ENCODE measurements at places on chromosomes 4 and X.

- no peak for DNase-seq
These were observed 77.1 kb upstream of the LSM6 start for GRCh38 chr4:146098397-146098796.

DNA sequence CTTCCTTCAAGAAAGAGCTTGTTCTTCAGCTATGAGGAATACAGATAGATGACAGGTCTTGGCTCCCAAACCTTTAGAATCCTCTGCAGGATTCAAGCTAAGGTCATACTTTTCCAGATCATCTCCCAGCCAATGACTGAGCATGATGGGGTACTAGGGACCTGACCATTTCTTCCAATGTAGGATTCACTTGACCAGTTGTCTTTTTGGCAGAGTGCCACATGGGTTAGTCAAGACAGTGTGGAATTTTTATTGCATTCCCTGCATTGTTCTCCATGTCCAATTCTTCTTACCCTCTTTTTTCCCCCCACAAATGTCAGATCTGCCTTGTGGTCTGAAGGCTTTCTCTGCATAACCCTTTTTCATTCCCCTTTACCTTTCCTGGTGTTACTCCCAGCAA is 99.5 kb downstream of the CCSER1 start:
- no peak for DNase-seq

- DNase-seq: no peak
These were observed 1.9 kb downstream of the TBL1X start for GRCh38 chrX:9466736-9467135.

DNA sequence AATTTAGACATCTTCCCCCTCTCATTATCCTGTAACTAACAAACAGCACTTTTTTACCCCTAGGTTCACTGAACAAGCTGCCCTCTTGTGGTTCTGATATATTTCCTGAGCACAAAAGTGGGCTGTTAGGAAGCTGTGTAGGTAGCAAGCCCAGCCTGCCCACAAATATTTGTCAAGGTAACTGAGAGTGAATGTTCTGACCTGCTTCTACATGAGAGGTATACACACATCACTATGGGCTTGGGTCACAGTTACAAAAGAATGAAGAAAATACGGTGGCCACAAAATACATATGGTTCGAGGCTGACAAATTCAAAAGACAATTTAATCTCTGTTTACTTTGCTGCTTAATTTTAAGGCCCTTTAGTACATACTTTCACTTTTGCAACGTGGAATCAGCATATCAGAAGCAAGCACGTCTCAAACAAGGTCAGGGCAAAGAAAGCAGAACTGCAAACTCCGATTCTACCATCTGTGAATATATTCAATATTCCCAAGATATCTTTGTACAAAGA is 78.7 kb downstream of the RBM47 start:
- DNase-seq: peak; percentile 77

DNA sequence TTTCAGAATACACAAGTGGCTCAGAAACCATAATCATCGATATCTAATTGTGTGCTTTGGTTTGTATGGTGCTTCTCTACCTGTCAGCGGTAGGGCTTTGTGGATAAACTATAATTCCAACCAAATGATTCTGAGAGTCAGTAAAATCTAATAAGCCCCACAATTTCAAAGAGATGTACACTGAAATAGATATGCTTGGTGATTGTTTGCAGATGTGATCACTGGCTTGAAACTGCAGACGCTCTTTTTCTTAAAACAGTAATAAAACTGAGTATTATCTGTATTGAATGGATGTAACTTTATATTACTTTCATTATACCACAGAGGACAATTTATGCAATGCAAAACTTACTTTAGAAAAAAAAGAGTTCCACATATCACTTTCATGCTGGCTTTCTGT is 198.8 kb upstream of the ANXA10 start:
- DNase-seq: no peak

- no peak for DNase-seq
These were observed 297.7 kb upstream of the DIAPH2 start for GRCh38 chrX:96386981-96387380.

DNA sequence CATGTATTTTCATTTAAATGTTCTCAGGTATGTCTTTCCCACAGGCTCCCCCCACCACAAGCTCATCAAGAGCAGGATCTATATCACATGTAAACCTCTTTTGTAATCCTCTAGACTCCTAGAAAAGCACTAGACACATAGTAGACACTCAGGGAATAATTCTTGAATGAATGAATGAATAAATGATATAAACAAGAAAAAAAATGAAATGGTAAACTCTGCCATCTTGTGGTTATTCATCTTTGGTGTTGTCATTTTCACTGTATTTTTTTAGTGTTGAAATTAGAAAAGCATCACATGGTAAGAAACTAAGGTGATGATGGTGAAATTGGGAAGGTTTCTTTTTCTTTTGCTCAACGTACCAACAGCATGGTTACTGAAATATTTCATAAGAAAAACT is 34.2 kb upstream of the C1GALT1C1 start:
- DNase-seq: peak; percentile 43

- DNase-seq: no peak
These were observed 517 bp downstream of the LEF1 start for GRCh38 chr4:108168160-108168670.

DNA sequence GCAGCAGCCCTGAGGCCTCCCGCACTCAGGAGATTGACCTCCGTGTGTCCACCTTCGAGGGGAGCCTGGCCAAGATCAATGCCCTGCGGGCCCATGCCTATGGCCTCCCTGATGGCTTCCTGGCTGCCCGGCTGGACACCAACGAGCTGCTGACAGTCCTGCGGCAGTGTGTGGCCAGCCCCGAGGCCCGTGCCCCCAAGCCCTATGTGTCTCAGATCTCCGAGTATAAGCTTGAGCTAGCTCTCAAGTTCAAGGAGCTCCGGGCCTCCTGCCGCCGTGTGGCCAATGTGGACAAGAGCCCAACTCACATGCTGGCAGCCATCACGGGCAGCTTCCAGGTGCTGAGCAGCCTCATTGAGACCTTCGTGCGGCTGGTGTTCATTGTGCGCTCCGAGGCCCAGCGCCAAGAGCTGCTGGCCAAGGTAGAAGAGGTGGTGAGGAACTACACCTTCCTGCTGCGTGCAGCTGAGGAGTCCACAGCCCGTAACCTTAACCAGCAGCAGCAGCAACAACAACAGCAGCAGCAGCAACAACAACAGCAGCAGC is 25.5 kb upstream of the PRPS1 start:
- no peak for DNase-seq

GRCh38 chrX:78548012-78548411 is 111.1 kb downstream of the RTL3 start:
- peak; percentile 90 for DNase-seq

GRCh38 chr4:88283661-88284438 is 511 bp downstream of the PPM1K start:
- no peak for DNase-seq

DNA sequence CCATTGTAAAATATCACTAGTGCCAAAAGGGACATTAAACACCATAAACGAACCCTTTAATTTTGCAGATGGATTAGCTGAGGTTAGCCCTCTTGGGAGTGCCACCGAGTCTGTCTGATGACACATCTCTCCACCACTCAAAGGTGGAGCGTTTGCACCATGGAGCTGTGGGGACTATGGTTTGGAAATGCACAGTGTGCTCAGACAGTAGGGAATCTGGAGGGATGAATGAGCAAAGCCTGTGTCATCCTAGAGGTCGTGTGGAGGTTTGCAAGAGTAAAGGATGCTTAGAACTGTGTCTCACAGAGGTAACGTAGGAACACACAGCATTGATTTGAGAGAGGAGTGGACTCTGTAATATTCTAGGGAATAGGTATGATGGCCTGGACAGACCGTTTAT is 93.7 kb downstream of the CLNK start:
- peak; percentile 86 for DNase-seq

GRCh38 chrX:11407331-11408108 is 114.3 kb downstream of the AMELX start:
- DNase-seq: peak; percentile 21

DNA sequence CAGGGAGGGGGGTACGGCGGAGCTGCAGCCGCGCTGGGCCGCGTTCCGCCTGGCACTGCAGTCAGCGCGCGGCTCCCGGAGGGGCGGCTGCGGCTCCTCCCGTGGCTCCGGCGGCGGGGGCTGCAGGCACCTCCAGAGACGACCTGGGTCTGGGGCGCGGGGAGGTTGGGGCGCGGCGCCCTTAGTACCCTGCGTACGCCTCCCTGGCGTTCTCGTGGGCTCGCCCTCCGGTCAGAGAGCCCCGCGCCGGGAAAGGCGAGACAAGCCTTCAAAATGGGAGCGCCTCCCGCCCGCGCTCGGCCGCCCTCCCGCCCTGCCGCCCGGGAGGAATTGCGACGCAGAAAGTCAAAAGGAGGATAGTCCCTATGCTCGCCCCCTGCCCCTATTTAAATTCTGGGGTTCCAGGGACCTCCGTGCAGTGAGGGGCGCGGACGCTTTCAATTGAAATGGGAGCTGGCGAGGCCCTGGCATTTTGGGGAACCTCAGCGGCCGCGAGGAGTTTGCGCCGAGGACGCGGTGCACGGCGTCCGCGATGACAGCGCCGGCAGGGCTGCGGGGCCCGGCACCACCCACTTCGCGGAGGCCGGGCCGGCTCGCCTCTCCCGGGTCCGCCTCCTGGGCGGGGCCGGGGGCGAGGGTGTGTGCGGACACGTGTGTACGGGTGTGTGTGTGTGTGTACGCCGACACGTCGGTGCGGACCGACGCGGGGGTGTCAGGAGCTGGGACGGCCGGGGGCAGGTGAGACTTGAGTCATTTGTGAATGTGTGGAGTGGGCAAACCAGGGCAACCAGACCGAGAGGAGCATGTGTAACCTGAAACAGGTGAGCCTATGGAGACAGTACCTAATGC is 544 bp downstream of the HERC3 start:
- peak; percentile 95 for DNase-seq

DNA sequence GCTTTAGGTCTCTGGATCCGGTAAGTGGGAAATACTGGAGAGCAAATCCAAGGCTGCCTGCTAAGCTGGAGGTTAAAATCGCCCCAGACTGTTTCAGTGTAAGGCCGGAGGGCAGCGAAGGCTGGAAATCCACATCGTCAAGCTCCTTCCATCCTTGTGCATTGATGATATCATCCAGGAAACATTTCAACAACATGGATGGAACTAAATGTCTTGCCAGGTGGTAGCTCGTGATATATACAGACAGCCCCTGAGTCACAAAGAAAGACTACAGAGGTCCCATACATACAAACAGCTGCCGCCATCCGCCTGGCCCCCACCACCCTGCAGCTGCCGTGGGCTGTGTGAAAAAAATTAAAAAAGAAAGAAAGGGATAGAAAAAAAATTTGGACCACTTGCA is 148.9 kb upstream of the RBPJ start:
- DNase-seq: no peak

GRCh38 chr4:23260511-23260910 is 567.8 kb downstream of the GBA3 start:
- DNase-seq: no peak

DNA sequence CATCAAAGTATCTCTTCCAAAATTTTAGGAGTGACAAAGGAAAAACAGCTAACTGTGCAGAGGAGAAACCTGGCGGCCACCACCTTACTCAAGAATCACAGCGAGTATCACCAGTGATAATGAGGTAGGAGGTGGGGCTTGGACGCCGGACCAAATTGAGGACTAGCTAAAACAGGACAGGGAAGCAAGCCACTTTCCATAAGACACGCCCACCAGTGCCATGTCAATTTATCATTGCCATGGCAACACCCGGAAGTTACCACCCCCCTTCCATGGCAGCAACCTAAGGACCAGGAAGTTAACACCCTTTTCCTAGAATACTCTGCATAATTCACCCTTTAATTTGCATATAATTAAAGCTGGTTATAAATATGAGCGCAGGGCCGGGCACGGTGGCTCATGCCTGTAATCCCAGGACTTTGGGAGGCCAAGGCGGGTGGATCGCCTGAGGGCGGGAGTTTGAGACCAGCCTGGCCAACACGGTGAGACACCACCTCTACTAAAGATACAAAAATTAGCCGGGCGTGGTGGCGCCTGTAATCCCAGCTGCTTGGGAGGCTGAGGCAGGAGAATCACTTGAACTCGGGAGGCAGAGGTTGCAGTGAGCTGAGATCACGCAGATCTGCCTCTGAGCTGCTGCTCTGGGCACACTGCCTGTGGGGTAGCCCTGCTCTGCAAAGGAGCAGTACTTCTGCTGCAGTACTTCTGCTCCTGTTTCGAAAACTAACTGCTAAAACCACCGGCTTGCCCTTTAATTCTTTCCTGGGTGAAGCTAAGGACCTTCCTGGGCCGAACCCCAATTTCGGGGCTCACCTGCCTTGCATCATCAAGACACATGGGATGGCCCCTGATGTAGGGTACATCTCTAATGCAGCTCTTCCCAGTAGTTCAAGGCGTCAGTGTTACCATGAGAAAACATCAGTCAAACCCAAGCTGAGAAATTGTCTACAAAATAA is 116.7 kb downstream of the HMX1 start:
- no peak for DNase-seq

- no peak for DNase-seq
These were observed 7.0 kb upstream of the TET2 start for GRCh38 chr4:105139646-105140045.

DNA sequence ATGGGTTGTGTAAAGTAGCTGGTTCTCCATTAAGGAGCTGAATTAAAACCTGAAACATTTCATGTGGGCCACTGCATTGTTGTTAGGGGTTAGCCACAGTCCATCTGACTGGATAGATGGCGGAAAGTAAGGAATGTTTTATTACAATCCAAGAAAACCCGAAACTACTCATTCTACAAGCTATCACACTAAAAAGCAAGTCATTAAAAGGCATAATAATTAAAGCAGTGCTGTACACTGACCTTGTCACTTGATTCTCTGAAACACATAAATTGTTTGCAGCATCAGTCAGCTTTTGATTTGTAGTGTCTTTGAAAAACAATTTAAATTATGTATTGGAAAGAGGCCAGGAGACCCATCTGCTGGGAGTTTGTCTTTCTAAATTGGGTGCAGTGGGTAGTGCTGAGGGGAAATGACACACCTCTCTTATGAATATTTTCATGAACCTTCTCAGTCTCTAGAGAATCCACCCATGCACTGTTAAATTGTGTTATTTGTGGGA is 75.7 kb upstream of the ANK2 start:
- no peak for DNase-seq

DNA sequence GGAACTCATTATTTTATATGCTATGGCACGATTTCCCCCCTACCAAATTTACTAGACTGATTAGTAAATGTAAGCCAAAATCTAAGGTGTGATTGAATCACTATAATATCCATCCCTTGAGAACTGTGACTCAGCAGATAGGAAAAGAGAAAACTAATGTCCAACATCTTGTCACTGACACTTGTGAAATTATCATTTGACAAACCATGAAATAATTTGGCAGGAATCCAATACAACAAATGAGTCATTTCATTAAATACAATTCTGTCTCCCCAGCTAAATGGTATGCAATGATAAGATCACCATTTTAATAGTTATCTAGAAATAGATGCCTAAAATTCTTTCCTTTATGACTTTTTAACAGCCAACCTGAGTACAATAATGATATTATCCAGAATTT is 462.3 kb downstream of the DMD start:
- peak; percentile 70 for DNase-seq

Data from bronchial epithelial cell (primary cell).